Caco-2 (cell line): ENCODE measurements at places on chromosomes 2 and 18.

DNA sequence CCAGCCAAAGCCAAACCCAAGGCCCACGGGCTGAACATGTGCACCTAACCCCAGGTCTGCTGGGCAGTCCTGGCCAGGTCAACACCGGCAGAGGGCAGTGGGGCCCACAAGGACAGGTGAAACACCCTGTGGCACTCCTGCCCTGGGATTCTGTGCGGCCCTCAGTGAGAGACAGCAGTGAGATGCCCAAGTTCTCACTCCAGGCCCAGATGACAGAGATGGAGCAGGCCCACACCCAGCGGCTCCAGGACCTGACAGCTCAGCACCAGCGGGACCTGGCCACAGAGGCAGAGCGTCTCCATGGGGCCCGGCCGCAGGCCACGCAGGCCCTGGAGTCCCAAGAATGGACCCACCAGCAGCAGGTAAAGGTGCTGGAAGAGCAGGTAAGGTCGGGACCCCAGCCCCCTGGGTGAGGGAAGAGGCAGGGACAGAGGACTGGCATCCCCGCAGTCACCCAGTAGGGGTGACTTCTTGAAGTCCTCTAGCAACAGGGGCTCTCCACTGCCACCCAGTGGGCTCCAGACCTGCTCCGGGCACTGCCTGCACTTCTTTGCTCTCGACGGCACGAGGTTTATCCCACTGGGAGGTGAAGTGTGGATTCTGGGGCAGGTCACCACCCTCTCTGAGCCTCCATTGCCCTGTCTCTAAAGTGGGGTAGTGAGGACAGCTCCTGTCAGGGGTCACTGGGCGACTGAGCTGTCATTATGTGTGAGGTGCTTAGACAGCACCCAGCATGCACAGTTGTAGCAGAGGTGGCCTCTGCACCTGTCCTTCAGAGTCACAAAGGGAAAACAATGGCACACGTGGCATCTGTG lies 8.8 kb upstream of the SNED1 start:
- DNase-seq: peak; percentile 51

GRCh38 chr2:179051250-179051649 lies 1.3 kb upstream of the CCDC141 start:
- DNase-seq: peak; percentile 46

DNA sequence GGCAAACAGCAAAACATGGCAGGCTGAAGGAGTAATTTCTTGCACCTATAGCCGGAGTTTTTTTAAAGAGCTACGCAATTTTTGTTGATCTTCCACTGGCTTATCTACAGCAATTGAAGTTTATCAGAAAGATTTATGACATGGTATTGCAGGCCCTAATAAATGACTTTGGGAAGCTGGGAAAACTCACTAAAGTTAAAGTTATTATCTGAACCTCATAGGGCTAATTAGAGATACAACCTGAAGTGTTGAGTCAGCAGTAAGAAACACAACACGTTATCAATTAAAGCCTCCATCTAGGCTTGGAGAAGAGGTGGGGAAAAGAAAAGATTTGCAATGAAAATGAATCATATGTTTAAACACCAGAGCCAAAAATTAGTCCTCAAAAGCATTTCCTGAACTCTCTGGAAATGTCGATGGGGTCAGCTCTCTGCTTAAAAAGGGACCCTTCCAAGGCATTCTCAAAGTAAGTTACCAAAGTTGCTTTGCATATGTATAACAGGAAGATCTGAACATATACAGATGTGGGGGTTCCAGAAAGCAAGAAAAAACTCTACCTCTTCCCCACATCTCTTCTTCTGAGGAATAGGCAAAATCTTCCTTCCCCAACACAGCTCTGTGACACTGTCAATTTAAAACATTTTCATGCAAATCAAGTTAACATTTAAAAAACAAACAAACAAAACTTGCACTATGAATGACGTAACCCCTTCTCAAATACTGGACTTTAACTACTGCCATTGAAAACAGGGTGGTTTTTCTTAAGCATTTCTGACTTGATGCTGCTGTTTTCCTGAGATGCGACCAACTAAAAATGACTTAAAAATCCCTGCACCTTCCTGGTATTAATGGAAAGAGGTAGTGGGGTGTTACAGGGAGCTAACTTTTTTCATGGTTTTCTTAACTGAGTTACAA lies 915.6 kb downstream of the NRXN1 start:
- DNase-seq: no peak

DNA sequence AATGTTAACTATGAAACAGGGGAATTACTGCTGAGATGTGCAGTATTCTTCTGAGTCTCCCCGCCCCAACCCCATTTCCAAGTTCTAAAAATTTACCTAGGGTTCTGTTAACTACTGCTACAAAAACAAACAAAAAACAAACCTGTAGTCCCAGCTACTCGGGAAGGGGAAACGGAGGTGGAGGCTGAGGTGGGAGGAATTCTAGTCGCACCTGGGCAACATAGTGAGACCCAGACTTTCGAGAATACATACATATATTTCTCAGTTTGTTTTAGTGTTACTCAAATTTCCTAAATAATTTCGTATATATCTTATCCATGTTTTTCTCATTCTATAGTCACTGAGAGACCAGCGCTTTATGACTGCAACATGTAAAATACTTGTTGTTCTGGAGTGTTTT lies 989 bp downstream of the STAM2 start:
- no peak for DNase-seq

DNA sequence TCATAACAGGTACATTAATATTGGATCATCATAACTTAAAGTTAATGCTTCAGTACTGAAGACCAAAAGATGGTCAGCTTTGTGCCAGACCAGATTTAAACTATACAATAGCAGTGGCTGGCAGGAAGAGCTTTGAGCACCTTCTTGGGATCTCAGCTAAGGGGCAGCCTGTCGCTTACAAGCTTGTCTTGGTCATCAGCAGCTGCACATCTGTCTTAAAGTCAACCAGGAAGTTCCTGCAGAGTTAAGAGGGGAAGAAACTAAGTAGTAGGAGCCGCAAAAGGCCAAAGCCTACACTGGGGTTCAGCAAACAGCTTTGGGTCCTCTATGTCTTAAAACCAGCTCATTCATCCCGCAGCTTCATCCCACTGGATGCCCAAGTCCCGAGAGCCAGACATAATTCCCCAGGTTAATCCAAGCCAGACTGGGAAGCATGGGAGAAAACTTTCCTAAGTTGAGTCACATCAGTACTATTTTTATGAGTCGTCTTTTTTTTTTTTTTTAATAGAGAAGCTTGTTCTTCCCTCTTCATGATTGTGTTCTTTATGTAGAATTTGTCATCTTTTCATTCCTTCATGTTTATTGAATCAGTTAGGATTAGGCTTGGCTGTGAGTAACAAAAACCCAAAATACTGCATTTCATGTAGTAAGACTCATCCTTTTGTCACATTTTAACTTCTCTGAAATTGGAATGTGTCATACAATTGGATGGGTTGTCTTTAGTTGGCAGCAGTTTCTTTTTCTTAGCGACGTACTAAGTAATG lies 59.3 kb downstream of the SERTAD2 start:
- DNase-seq: no peak

DNA sequence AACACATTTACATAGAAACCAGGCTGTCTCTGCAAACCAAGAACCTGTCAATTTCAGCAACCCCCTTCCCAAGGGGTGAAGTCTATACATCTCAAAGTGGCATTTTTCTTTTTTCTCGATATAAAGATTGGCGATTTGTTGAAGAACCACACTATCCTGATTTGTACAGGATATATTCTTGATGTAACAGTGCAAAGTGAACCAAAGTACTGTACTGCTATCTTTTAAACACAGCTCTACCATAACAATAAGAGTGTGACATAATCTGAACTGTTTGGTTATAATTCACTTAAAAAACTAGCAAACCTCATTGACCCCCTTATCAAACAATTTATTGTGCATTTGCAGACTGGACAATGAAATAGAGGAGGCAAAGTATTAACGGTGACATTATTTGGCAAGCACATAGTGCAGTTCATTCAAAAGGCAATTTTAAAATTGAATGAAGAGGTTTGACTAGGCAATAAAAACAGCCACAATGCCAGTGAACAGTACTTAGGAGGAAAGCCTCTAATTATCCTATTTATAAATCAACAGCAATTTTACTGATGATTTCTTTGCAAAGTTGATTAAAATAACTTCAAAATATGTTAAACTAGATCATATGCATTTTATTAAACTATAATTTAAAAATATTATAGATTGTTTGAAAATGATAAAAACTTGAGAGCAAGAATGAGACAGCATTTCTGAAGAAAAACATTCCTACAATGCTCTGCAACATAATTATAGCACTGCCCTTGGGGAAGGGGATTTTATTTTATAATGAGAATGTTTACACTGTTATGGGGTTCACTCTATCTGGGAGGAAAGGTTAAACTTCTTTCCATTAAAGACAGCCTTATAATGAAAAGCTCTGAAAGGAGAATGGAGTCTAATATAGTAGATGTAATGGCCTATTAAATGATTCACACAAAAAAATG lies 440.9 kb downstream of the ZEB2 start:
- no peak for DNase-seq

DNA sequence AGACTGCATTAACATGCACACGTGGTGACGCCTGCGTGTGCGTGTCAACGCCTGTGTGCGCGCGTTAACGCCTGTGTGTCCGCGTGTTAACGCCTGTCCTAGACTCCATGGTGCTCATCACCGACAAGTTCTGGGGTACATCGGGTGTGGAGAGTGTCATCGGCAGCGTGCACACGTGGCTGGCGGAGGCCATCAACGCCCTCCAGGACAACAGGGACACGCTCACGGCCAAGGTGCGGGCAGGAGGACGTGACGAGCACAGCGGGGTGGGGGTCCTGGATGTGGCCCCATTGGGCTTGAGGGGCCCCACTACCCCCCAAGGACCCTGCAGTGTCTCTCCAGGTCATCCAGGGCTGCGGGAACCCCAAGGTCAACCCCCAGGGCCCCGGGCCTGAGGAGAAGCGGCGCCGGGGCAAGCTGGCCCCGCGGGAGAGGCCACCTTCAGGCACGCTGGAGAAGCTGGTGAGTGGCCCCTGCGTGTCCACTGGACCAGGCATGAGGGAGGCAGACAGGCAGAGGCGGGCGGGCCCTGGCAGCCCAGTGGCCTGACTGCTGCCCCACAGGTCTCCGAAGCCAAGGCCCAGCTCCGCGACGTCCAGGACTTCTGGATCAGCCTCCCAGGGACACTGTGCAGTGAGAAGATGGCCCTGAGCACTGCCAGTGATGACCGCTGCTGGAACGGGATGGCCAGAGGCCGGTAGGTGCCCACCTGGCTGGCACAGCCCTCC lies 29.2 kb downstream of the GPC1 start:
- DNase-seq: no peak

DNA sequence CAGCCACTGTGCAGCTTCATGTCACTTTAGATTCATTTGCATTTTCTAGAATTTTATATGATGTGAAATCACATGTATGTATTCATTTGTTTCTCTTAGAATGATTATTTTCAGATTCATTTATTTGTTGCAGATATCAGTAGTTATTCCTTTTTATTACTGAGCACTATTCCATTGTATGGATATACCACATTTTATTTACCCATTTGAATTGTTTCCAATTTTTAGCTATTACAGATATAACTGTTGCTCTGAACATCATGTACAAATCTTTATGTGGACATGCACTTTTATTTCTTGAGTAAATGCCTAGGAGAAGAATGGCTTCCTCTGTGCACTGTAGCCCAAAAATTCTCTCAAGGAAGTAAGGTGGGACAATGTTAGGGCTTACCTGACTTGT lies 767.8 kb upstream of the FANCL start:
- DNase-seq: no peak

DNA sequence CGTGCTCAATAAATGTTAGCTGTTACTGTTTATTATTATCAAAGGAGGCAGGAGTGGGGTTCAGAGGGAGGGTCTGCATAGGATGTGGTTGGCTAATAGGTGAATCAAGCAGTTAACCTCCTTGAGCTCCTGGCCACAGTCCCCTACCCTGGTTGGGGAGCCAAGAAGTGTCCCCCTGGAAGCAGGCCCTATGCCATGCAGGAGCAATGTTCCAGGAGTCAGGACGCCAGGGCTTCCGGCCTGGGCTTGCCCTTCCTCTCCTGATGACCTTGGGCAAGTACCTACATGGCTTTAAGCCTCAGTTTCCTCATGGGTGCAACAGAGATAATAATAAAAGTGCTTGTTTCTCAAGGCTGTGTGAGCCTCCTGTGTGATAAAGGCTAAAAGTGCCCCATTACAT lies 84.9 kb downstream of the DYSF start:
- DNase-seq: no peak

DNA sequence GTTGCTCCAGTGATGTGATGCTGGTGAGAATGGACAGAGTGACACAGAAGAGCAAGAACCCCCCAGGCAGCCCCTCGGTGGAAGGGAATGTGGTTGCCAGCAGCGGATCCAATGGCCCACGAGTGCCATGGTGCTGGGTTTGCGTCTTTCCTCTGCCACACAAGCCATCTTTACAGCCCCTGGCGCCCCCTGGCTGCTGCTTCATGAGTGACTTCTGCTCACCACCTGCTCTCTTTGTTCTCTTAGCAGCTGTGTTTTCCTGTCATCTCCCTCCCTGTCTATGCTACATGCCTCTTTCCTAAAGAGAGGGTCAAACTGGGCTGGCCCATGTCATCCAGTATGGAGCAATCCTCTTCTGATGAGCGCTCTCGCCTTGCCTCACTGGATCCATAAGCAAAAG lies 300.0 kb upstream of the SMIM21 start:
- no peak for DNase-seq

GRCh38 chr2:11234309-11234708 lies 79.0 kb downstream of the SLC66A3 start:
- no peak for DNase-seq

DNA sequence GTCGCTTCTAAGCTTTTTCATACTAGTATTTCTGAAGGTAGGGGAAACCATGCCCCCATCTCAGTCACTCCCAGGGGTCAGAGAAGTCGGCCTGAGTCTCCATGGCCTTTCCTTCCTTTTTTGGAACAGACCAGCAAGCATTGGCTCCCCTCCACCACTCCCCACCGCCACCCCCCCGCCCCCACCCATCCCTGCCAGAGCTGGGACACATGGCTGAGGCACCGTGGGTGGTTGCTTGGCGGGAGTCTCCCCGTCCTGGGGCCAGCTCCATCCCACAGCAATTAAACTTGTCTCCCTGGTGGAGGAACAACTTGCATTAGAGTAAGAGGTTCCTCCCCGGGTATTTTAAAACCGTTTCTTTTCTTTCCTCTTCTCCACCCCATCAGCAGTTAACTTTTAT lies 100.8 kb upstream of the TFPI start:
- no peak for DNase-seq

- DNase-seq: no peak
These were observed 440.4 kb downstream of the CCDC85A start for GRCh38 chr2:56624181-56624580.

GRCh38 chr18:9494778-9495331 lies 19.5 kb downstream of the RALBP1 start:
- no peak for DNase-seq

- DNase-seq: no peak
These were observed 63.4 kb downstream of the COL6A3 start for GRCh38 chr2:237350597-237350996.
